ENCODE measurements at places on chromosomes 16 and 17. TPM values are rescaled to one million over a fixed set of nuclear protein-coding genes. Genes with fewer than 3 reads are reported as not detected.

Gene TMEM204
- total RNA-seq: 5.8 TPM

Gene METTL22
- 36.4 TPM for total RNA-seq

Gene VAT1L
- total RNA-seq: 38.6 TPM

Gene CACNG4
- total RNA-seq: 9.3 TPM

Gene KRT39
- not detected for total RNA-seq

Gene IL21R
- total RNA-seq: 0.34 TPM

Gene CALB2
- total RNA-seq: 8.8 TPM
